ENCODE measurements at places on chromosomes 2 and 18.

DNA sequence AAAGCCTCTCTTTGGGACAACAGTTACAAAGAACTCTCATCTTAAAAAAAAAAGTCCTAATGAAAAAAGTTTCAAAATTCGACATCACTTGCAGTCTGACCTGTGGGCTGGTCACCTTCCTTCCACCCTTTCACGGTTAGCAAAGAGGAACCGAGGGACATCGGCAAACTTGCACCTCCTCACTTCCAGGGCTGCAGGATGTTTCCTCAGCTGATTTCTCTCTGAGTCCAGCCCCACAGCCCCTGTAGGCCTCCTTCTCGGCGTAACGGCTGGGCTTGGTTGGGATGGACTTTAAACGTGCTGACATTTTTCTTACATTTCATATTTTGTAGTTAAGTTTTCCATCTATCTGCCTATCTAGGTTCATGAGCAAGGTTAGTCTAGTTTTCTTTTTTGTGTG is 5.7 kb upstream of the CAB39 start:
- DNase-seq: no peak

DNA sequence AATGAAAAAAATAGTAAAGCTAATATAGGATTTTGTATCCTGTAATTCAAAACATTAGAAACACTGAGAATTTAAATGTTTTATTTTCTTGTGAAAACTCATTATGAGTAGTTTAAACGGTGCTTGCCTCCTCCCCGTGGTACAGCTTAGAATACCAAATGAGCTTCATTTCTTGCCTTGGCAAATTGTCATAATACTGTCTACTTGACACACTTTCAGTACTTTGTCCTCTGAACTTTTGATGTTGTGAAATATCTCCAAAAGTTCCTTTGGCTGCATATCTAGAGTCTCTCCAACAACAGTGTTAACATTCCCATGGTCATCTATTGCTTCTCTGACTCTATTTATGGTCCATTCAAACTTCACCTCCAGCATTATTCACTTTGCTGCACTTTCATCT is 61.9 kb upstream of the EPB41L5 start:
- DNase-seq: no peak

DNA sequence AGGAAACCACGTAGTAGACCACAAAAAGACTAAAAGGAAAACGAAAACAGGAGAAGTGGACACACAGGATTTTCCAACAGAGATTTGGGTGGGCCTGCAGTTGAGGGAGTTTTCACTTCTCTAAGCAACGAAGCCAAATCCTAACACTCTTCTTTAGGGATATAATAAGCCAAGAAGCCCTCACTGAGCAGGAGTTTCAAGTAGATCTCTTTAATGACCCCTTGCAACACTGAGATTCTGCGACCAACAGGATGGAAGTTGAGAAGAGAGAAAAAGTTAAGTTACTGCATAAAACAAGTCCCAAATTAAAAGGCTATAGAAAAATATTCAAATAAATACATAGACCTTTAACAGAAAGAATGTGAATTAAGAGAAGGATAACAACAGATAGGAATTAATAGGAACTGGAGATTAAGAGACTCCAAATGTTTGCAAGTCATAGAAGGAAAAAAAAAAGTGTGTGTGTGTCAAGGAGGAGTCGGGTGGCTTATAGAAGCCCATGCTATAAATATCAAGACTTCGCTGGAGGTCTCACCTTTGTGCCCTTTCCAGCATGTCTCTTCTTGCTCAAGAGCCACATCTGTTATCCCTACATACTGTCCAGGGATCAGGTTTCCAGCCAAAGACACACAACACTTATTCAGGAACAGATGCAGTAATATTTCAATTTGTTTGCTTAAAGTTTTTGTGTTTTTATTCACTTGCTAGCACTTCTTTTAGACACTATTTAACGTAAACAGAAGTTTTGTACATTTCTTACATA is 69.4 kb upstream of the ARHGAP28 start:
- peak; percentile 63 for DNase-seq

GRCh38 chr2:234116010-234116409 is 65.5 kb downstream of the SPP2 start:
- DNase-seq: no peak

DNA sequence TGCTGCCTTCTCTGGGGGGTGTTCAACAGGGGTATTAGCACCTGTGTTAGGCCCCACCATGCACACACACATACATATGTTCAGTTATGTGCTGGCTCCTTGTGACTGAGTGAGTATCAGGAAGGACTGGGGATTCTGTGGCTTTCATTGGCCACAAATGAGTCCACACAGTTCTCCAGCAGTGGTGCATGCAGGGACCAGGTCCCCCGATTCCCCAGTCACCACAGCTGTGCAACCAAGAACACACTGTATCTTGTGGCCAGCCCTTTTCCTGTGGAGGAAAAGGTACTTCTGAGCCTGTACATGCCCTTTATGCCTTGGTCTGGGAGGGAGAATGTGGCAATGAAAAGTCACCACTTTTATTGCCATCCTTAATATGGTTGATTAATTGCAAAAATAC is 74.9 kb upstream of the KLF7 start:
- no peak for DNase-seq

DNA sequence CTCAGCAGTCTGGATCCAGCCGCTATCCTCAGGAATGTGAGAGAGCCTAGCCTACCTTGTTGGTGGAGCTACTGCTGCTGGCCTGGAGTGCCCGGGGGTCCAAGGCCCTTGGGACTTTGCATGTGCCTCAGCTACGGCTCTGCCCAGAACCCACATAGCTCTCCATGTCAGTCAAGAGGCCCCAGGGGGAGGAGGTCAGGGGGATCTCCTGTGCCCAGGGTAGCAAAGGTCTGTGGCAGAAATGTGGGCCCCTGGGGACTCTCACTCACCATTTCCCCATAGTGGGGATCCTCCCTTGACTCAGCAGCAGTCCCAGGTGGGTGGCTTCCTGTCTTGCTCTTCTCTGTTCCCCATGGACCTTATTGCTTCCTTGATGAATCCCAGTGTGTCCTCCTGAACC is 342.7 kb upstream of the CHAC2 start:
- no peak for DNase-seq

DNA sequence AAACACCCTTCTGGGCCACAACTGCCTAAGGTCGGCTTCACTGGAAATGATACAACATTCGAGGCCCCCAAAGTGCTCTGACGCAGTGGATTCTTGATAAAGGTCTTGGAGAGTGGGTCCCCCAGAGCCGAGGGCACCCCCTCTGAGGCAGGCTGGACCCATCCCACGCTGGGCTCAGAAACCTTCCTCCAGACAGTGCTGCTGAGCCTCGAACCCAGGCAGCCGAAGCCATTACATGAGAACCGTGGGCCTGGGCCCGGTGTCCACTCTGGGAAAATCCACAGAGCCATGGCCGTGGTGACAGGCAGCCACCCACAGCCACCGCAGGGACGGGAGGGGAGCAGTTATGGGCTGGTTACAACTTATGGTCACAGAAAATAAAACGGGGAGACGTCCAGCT is 81.4 kb upstream of the ID2 start:
- DNase-seq: no peak

- DNase-seq: no peak
Observed at GRCh38 chr18:32674491-32674890, 98.3 kb downstream of the KLHL14 start.

GRCh38 chr18:59907172-59907571 is 7.4 kb downstream of the PMAIP1 start:
- DNase-seq: no peak

DNA sequence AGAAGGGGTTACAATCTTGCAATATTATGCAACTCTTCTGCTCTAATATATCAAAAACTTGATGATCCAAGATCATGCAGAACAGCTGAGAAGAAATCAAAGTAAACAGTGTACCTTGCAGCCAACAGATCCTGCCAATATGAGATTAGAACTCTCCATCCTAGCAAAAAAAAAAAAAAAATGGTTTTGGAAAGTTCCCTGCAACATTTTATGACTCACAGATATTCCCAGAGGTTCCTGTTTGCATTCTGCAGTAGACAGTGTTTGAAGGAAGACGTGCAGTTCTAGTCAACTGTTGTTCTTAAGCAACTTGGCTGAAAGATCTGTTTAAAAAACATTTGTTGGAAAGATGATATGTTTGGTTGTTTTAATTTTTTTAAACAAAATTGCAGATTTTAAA is 103.6 kb upstream of the WDR75 start:
- DNase-seq: no peak

- DNase-seq: no peak
Observed at GRCh38 chr2:140349695-140350094, 1569.5 kb upstream of the NXPH2 start.

DNA sequence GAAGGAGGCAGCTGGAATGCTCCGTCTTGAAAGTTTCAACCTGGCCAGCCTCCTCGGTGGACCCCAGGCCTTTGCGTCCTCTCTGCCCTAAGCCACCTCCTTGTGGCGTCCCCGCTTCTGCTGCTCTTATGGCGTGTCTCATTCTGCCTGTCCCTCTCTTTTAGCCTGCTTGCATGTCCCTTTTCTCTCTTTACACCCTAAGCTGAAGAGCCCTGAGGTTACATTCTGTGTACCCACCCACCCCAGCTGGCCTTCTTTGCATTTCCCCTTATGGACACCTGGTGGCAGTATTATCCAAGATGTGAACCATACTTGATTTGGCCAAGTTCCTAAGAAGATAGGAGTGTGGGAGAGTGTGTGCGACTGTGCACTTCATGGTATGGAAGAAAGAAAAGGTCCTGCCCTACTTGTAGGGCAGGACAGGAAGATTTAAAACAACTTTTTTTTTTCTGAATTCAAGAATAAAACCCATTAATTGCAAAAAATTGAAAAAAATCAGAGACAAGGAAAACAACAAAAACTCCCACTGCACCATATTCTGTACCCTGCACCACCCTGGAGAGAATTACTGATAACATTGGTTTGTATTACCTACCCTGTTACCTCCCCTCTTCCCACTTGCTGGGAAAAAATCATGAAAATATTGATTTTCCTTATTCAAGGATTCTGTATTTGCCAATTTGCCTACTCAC is 77.4 kb downstream of the DYSF start:
- no peak for DNase-seq

Measured in NCI-H524 treated with DMSO at 0.1 percent for 48 hours (cell line).